CD8-positive, alpha-beta memory T cell (primary cell): ENCODE measurements at places on chromosomes 7 and 10. TPM values are rescaled to one million over a fixed set of nuclear protein-coding genes. Genes with fewer than 3 reads are reported as not detected.

GRCh38 chr7:159027789-159028507, 116.7 kb downstream of the VIPR2 start:
- no peak for DNase-seq

GRCh38 chr7:38410056-38410455, 136.6 kb upstream of the TARP start:
- DNase-seq, result no peak

- DNase-seq, result no peak
Observed at GRCh38 chr10:69410487-69410886, 6.2 kb downstream of the TACR2 start.

DNA sequence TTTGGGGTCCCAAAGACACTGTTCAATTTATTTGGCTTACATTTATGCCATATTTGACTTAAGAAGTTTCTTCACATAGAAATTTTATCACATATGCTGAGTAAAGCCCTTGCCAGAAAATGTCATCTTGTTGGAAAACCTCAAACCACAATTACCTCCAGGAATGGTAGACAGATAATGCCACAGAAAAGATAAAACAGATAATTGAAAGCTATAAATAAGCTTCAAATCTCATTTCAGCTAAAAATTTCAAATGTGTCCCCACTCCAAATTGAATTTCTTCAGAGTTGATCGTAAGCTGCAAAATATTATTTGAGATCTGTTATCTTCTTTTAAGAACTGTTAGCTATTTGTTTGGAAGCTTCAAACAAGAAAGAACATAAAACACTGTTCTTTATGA, 176.4 kb upstream of the PTN start:
- DNase-seq, result no peak

GRCh38 chr10:99914236-99914635, 95.5 kb downstream of the DNMBP start:
- no peak for DNase-seq

GRCh38 chr7:16838386-16838785, 33.6 kb upstream of the AGR2 start:
- DNase-seq, result no peak

DNAJC12 gene
- total RNA-seq, result 12.7 TPM

- DNase-seq, result no peak
Observed at GRCh38 chr7:37218956-37219355, 229.7 kb downstream of the ELMO1 start.

- DNase-seq, result no peak
Observed at GRCh38 chr10:58508316-58508715, 4.4 kb upstream of the BICC1 start.

DNA sequence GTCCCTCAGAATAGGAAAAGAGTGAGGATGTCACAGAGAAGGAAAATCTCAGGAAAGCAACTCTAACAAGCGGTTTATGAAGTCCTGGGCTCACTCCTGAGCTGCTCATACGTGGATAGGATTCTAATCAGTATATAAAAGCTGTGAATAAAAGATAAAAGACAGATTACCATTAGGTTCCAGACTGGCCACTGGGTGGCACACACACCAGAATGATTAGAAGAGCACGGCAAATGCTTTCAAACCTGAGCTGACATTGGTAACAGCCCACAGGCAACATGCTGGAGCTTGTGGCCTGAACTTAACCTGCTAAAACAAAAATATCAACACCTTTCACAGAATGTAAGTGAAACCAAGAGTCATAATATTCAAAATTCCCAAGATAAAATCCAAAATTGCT, 370.8 kb downstream of the GRID1 start:
- DNase-seq, result no peak

GRCh38 chr10:24463611-24464426, 254.9 kb downstream of the KIAA1217 start:
- no peak for DNase-seq

DNA sequence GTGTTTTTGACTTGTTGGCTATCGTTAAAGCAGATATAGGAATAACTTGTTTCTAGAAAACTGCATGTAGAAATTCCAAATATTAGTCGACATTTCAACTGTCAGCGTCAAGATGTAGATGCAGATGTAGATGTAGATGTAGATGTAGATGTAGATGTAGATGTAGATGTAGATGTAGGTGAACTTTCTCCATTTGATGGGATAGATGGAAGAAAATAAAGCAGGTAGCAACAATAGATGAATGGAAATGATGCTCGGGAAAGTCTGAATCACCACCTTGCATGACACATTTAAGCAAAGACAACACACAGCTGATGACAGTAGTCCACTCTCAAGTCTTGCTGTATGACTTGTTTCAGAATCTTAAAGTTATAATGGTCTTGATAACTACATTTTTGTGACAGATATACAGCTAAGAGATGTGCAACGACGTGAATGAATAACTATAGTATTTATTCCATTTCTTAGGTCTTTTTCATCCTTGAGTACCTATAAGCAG, 53.5 kb downstream of the SND1 start:
- no peak for DNase-seq

RSU1 gene
- total RNA-seq, result 66.4 TPM

DNA sequence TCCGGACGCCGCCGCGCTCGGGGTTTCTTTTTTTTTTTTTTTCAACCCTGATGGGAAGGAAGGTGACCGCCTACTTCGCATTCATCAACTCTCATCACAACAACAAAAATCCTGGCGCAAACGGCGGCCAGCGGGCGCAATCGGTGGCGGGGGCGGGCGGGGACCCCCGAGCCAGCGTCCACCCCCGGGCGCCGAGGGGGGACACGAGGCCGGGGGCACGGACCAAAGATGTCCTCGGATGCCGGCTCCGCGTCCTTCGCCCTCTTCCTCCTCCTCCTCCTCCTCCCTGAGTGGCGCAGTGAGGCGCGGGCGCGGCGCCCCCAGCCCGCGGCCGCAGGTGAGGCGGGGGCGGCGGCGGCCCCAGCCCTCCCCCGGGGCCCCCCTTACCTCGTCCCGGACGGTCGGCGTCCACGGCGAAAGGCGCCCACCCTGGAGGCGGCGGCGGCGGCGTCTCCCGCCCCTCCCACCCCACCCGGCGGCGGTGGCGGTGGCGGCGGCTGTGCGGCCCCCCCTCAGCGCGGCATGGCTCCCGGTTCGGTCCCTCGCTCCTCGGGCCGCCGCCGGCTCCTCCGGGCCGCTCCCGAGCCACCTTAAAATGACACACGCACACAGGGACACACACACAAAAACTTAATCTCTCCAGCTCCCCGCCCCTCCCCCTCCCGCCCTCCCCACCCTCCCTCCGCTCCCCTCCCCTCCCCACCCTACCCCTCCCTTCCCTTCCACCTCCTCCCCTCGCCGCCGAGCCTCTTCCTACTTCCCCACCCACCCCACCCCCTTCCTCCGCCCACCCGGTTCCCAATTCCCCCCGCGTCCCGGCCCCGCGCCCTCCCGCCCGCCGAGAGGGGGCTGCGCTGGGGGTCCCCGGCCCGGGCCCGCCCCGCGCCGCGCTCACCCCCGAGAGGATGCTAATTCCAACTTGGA, at the start of gene CTBP2:
Gene CTBP2 (minus strand): TSS at position 632 of the 924 bp plus-strand sequence.
- DNase-seq, result no peak

DNA sequence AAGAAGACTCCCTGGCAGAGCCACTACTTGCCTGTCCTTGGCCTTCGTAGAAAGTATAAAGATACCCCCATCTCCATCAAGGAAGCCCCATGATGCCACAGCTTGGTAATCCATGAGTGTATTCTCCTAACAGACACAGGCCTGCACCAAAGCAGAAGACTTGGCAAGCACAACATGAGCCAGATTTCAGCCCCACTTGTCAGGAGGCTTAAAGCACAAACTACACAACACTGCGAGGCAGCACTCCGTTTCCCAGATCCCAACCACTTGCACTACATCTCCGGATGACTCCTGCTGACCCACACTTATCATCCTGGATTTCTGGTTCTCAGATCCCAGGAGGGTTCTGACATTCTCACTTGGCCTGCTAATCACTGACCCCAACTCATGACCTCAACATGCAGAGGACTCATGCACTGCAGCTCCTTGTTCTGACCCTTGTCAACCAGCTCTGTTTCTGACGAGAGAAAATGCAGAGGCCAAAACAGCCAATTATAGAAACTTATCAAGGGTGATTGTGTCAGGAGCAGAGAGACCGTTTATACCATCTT, 100.8 kb downstream of the RELN start:
- DNase-seq, result no peak

- no peak for DNase-seq
Observed at GRCh38 chr7:9029681-9030530, 596.5 kb downstream of the NXPH1 start.

- DNase-seq, result no peak
Observed at GRCh38 chr7:47377741-47378140, 204.2 kb downstream of the TNS3 start.

AGR2 gene
- not detected for total RNA-seq

UNCX gene
- not detected for total RNA-seq

EGR2 gene
- total RNA-seq, result 87.8 TPM

SFXN4 gene
- 48.2 TPM for total RNA-seq

ANKRD7 gene
- total RNA-seq, result 1.8 TPM

DNA sequence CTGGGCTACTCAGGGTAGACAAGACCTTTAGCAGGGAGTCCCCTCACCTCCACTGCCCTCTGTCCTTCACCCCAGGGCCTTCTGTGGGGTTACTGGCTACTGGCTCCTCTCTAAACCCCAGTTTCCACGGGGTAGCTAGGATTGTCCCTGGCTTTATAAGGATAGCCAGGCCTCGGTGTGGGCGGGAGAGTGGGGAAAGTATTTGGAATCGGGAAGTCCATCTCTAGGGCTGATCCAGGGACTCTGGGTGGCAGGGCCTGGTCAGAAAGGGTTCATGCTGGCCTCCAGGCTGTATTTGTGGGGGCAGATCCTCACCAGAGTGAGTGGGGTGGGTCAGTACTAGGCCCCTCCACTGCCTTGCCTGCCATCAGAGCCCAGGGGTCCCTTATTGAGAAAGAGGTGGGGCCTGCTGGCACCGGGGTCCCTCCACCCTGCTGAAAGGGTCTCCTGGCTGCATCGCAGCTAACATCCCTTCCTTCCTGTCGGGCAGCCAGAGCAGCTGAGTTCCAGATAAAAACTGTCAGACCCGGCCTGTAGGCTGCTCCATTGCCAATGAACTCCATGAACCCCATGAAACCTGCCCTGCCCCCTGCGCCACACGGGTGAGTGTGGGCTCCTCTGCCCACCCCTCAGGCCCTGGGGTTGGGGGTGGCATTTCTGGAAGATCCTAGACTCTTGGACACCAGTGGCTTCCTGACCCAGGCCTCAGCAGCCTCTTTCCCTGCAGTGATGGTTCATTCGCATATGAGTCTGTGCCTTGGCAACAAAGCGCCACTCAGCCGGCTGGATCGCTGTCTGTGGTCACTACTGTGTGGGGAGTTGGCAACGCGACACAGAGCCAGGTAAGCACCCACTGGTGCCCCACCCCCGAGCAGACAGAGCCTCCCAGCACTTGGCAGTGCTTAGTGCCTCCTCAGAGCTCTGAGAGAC, 7.3 kb downstream of the ZMIZ2 start:
- no peak for DNase-seq

- DNase-seq, result no peak
Observed at GRCh38 chr10:69316313-69317059, 38.2 kb downstream of the HK1 start.

DNA sequence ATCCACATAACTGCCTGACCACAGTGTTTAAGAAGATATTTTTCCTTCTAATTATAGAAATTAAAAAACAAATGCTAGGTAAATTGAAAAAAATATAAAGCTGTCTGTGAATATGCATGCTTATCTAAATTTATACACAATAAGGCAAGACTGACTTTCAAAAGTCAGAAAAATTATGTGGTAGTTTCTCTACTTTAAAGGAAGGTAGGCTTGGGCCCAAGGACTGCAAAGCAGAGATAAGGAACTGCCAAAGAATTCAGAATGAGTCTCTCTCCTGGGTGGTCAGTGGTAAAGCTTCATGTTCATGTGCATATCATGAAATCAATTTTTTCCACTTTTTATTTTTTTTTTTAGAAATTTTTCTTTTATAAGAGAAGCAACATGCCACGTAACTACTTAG, 998.6 kb downstream of the REEP3 start:
- DNase-seq, result no peak

DNA sequence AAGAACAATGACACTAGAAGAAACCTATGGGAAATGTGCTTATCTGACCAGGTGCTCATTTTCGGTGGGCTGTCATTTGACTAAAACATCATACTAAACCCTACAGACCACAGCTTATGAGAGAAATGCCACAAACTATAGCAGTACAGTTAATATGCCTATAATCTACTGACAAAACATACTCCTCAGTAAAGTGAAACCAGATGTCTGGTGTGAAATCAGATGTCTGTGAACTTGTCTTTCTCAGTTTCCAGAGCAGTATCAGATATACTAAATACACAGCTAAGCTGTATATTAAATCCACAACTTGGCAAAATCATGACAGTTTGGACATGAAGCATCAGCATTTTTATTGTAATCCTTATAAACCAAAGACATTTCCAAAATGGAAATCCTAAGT, 3.3 kb downstream of the IMMP2L start:
- DNase-seq, result no peak

DNA sequence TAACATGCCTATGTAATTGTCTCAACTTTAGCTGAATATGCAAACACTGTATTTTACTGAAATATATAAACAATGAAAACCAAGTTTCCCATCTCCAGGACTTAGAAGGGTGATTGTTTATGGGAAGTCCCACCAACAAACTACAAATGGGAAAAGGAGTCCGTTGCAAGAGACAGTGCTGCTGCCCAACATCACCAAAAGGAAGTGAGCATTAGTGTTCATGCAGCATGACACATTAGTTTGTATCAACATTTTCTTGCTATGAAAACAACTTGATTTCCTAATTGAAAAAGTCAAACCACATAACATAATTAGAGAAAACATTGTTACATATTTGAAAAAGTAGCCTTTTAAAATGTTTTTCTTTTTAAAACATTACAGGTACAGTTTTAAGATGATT, 138.5 kb downstream of the ZNF438 start:
- DNase-seq, result no peak

GRCh38 chr10:107067843-107068242, 96.7 kb downstream of the SORCS1 start:
- DNase-seq, result no peak

- DNase-seq, result no peak
Observed at GRCh38 chr10:5385224-5385623, 19.4 kb downstream of the TUBAL3 start.

DNA sequence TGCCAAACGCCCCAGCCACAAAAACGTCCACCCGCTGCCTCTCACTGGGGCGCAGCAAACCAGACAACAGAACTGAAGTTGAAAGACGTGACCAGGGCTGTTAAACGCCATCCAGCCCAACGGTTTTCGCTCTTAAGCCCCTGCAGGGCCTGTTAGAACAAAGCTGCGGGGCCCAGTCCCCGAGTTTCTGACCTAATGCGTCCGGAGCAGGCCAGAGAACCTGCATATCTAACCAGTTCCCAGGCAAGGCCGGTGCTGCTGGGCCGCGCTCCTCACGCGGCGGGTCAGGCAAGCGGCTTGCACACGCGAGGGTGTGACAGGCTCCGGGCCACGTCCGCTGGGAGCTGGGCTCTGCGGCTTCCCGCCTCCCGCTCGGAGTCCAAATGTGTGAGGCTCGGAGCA, 87.0 kb downstream of the PTPRN2 start:
- DNase-seq, result no peak

DNA sequence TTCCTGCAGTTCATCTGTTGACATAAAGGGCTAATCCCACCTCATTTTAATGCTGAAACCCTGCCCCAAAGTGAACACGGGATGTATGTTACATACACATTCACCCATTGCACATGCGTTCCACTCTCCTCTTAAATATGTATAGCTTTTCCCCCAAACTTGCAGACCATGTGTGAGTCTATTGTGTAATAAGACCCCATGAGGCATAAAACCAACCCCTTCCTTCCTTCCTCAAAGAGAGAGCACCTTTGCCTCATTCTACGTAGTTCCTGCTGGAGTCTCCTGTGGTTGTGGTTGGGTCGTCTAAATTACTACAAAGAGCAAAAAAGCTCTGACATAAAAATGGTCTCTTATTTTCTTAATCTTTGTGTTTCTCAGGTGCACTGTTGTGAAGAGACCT, 345.7 kb upstream of the KLF6 start:
- no peak for DNase-seq

ECHS1 gene
- total RNA-seq, result 74.7 TPM

AVL9 gene
- 49.6 TPM for total RNA-seq
